ENCODE measurements at places on chromosomes 5 and 9.
A peak's percentile ranks its signal among the peaks of the same experiment; 100 is the strongest.

DNA sequence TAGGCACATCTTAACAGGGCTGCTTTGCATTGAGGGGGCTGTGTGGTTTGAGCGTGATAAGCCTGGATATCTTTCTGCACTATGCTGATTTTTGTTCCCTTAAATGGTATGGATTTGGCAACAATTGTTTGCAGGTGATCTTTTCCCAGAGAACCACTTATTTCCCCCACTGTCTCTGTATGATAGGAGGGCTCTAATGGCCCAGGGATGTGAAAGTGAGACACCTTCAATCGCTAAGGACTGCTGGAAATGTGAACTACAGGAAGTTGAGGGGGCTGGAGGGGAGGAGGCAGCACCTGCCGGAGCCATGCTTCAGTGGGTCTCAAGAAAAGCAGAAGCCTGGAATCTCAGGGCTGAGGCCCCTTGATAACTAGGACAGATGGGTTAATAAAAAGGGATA lies 29.4 kb downstream of the SYK start:
- DNase-seq, result no peak

- no peak for DNase-seq
Measured at GRCh38 chr5:73469878-73470277, 21.3 kb upstream of the FOXD1 start.

GRCh38 chr9:19788152-19788551 lies 685 bp downstream of the SLC24A2 start:
- DNase-seq, result no peak

- DNase-seq, result no peak
Measured at GRCh38 chr9:89448381-89448780, 49.5 kb downstream of the SEMA4D start.

DNA sequence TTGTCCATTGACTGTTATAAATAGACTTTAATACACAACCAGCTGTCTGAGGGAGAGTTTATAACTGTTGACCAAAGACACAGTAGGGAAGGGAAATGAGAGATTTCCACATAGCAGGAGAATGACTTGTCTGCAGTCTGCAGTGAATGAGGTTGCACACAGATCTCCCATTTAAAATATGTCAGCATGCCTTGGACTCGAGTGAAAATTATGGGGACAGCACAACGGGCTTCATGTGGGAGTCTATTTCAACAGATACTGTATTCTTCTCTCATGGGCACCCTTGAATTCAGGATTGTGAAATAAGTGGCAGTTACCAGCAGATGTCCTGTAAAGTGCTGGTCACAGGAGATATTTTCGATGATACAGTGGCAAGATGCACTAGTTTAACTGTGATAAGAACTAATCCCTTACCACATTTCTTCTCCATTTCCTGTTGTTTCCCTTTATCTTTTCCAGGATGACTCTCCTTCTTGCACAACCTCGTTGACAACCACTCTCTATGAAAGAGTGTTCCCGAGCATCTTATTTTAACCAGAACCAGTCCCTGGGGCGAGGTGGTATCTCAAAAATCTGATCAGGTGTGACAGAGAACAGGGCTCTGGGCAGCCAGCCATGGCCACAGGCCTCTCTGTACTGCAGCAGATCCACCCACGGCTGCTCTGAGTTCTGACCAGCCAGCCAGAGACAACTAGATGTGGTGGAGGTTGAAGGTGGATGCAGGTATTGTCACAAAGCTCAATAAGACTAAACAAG lies 51.5 kb upstream of the MAP3K1 start:
- no peak for DNase-seq

- DNase-seq, result no peak
Measured at GRCh38 chr9:93058355-93059010, at the start of gene SUSD3. SUSD3 (plus strand) TSS chr9:93058701; CDS start chr9:93058743, 42 bp downstream.

GRCh38 chr5:65926276-65926783 lies at the start of gene ERBIN:
ERBIN (plus strand) TSS chr5:65926575; CDS start chr5:65992719, 66,144 bp downstream.
- DNase-seq, result peak; percentile 58

- peak; percentile 27 for DNase-seq
Measured at GRCh38 chr5:31273631-31274378, 80.3 kb downstream of the CDH6 start.

DNA sequence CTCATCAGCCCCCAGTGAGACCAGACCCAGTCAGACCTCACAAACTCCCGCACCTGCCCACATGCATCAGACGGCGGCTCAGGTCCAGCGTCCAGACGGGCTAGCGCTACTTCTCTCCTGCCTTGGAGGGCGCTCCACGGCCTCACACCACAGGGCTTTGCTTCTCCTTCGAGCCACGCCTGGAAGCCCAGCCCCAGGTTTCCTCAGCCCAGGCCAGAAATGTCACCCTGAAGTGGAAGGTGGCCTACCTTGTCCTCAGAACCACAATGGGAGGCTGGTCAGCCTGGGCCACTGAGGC lies 2.8 kb downstream of the NACC2 start:
- no peak for DNase-seq

- no peak for DNase-seq
Measured at GRCh38 chr5:110616009-110616408, 110.5 kb downstream of the TMEM232 start.

- DNase-seq, result no peak
Measured at GRCh38 chr5:98769959-98770208, 3.6 kb upstream of the RGMB start.

- DNase-seq, result no peak
Measured at GRCh38 chr9:86350006-86350760, 4.0 kb downstream of the TUT7 start.

- peak; percentile 76 for DNase-seq
Measured at GRCh38 chr9:94681508-94681907, 42.2 kb upstream of the FBP1 start.

DNA sequence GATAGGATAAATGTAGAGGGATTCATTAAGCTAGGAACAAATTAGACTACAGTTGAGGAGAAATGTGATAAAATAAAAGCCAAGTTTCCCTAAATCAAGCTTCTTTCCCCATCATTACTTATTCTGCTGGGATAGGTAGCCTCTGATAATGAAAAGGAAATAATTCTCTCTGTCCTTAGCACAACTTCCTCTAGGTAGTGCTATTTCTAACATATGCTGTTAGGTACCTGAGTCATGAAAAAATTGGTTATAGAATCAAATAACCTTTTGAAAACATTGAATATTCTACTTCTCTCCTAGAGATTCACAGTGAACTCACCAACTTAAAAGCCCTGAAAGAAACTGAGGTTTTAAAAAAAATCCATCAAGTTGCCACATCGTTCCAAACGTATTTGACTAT lies 1793.1 kb downstream of the EFNA5 start:
- no peak for DNase-seq

GRCh38 chr5:136057401-136058038 lies 28.7 kb downstream of the TGFBI start:
- DNase-seq, result no peak

DNA sequence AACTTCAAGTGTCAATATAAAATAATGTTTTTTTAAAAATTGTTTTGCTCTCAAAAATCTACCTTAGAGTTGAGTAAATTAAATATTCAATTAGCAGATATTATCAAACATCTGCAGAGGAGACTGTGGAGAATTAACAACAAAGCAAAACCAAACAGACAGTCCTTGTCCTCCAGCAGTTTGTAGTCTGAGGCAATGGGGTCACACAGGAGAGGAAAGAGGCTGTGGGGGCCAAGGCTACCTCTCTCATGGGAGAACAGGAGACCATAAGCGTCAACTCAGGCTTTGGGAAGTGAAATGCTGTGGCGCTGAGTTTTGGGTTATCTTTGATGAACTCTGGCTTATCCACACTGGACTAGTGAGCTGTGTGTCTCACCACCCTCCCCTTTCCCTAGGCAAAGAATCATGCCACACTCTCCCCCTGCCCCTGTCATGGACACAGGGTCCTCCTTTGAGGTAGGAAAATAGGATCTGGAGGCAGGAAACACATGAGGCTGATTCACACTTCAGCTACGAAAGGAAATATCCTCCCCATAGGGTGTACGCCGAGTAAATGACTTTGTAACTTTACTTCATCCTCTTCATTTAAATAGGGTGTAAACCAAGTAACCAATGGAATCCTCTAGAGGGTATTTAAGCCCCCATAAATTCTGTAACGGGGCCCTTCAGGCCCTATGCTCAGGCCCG lies 152.7 kb downstream of the FSTL4 start:
- DNase-seq, result no peak

DNA sequence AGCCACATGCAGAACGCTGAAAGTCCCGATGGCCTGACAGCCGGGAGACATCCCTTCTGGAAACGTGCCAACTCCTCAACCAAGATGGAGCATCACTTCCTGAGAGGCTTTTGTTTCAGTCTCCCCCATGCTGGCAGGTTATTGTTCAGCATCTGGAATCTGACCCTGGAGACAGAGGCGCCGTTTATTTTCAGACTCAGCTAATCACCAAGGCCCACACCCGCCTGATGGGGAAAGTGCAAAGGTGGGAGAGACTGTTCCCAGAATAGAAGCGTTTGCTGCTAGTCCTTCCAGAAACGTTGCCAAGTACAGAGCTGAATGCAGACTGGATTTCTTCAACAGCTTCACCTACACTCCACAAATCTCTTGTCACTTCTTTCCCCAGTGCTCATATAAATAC lies 41.8 kb upstream of the S1PR3 start:
- no peak for DNase-seq

- no peak for DNase-seq
Measured at GRCh38 chr5:8865686-8866374, 680.0 kb downstream of the SEMA5A start.

DNA sequence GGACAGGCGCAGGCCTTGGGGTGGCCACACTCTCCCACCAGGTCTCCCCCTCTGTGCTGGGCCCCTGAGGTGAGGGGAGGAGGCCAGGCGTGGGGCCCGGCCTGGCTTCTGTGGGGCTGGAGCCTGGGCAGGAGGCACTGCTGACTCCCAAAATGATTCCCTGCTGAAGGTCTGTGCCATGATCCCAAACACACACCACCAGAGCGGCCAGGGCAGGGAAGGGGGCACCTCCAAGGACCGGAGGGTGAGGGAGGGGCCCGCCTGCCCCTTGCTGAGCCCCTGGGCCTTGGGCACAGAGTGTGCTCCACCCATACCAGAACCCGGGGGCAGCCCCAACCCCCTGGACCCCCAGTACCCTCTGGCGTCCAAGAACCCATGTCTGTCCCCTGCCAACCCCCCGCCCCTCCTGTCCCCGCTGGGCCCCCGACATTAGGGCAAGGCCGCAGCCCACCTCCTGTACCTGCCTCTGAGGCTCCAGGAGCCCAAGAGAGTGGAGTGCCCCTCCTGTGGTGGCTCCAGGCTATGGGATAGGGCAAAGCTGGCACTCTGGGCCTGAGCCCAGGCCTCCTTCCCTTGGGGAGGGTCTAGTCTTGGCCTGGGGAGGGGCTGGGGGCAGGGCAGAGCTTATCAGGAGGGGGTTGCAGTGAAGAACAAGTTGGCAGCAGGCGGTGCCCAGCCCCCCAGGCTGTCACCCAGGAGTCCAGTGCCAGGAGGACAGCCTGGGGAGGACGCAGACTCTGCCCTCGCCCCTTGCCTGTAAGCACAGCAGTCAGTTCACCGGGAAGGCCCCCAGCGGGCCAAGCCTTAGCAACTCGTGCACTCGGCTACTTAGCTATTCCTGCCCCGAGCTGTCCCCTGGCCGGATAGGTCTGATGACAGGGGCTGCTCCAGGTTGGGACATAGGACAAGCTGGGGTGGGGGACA lies 2.6 kb upstream of the EGFL7 start:
- DNase-seq, result no peak

DNA sequence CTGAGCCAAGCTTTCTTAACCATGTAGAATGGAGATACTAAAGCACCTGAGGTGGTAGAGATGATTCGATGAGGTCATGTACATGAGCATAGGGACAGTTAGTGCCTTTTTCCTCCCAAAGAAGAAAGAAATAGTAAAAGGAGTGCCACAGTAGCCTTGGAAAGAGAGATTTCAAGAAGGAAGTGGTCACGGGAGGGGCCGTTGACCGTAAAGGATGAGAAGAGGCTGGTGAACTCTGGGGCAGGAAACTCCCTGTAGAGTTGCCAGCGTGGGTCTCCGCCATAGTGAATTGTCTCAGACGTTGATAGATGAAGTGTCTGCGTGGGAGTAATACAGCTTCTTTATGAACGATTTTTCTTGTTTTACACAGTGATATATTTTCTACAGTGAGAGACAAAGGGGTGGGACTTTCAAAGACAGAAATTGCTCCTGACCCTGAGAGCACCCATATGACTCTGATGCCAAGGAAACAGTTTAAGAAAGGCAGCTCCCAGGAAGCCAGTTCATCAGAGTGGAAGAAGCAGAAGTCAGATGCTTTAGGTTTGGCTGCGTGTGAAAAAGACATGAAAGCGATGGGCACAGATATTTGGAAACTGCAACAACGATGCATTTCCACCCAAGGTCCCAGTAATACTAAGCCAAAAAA lies 41.3 kb downstream of the UGCG start:
- DNase-seq, result no peak

- no peak for DNase-seq
Measured at GRCh38 chr5:134938030-134938429, 29.7 kb upstream of the CATSPER3 start.

DNA sequence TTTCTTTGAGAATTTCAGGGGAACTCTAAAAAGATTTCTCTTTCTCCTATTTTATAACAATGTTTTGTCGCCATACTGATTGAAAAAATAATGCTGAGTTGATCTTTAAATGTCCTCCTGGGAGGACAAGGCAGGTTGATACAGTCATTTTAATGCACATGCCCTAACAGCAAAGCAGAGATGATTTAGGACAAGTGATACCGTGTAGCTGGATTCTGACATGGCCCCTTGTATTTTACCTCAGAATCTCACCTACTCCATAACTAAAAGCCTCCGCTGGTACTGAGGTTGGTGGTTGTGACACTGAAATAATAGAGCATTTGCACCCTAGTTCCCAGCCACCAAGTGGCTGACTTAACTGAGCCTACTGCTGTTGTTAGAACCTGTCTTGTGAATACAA lies 811 bp upstream of the LRRTM2 start:
- no peak for DNase-seq

DNA sequence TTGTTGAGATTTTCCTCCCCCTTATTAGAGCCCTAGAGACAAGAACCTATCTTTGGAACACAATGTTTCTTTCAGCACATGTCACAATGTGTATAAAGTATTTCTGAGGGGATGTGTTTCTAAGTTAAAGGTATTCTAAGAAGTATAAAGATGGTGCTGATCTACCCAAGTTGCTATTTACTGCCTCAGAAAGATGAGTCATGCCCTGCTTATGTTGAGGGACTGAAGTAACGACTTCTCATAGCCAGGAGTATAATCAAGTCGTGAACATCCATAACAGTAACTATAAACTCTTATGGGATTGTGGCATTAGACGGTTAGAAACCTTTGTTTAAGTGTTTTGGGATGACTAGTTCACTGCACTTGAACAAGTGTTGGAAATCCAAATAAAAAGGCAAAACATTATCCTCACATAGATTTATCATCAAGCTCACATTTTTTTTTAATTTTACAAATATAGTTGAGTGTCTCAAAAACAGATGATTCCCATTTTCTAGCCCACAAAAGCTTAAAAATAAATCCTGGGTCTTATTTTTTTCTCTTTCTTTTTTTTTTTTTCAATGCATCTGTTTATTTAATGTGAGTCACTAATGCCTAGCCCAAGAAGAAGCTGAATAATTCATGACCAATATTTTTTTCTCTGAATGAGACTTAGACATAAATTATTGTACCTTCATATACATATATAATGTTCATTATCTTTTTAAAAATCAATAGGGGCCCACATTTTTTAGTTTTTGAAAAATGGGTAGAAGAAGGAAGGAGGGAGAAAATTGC lies 12.2 kb upstream of the TMEM252 start:
- DNase-seq, result peak; percentile 53

Measured in urothelium cell line (cell line).